ENCODE measurements at places on chromosomes 7 and 10. TPM values are rescaled to one million over a fixed set of nuclear protein-coding genes. Genes with fewer than 3 reads are reported as not detected.

Gene TAS2R5
- 1.8 TPM for total RNA-seq

Gene WDFY4
- total RNA-seq: 4.2 TPM

Gene INA
- 4.4 TPM for total RNA-seq

Gene CDHR1
- 0.27 TPM for total RNA-seq

Gene FEZF1
- not detected for total RNA-seq

Gene GTF2IRD1
- total RNA-seq: 15.0 TPM

Gene RBP3
- not detected for total RNA-seq

Gene TUBB8
- total RNA-seq: not detected

Gene TSPAN33
- 3.0 TPM for total RNA-seq

- H3K36me3 ChIP-seq: no peaks in the 10 kb centered on the region
- H3K4me1 ChIP-seq: no peaks in the 10 kb centered on the region
- no peak for DNase-seq
- H3K27ac ChIP-seq: no peak overlapping the region
These were observed 88.2 kb upstream of the AUTS2 start for GRCh38 chr7:69510114-69510513.

DNA sequence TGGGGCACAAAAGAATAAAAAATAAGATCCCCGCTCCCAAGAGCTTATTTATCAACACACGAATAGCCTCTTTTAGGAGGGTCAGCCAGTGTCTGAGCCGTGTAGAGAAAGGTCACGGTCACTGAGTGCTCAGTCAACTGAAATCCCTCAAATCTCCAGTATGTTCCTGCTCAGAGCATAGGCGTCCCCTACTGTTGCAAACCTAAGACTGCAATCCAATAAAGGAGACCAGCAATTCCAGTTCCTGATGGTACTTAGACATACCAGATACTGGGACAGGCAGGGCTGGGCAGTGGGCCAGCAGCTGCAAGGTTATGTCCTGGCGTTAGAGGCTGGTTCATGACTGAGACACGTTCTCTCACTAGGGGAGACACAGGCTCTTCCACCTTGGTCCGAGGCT is 93.6 kb downstream of the CACNB2 start:
- no peak overlapping the region for H3K4me3 ChIP-seq
- no peaks in the 10 kb centered on the region for H3K36me3 ChIP-seq
- no peak for DNase-seq
- H3K4me1 ChIP-seq: peaks cover 22% of the 10 kb centered on the region
- H3K27ac ChIP-seq: no peak overlapping the region

GRCh38 chr7:107494315-107494751 is 24.5 kb downstream of the GPR22 start:
- no peak overlapping the region for H3K4me3 ChIP-seq
- no peak overlapping the region for H3K27ac ChIP-seq
- no peaks in the 10 kb centered on the region for H3K36me3 ChIP-seq
- H3K27me3 ChIP-seq: no peaks in the 10 kb centered on the region

DNA sequence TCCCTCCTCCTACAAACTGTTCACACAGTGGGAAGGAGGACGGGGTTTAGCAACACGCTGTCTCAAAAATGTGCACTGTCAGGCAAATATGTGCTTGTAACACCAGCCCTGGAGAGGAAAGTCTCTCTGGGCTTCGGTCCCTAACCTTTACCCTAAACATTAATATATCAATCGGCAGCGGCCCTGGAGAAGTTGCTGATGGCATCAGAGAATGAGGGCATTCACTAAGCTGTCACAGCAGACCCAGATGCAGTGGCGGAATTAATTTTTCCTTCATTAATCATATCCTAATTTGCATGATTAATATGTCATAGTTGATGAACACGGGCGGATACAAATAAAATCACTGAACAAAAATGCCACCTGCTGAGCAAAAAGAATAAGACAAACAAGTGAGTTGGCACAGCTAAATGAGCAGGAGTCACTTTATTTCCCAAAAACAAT is 45.2 kb upstream of the INSIG1 start:
- DNase-seq: no peak
- H3K4me3 ChIP-seq: no peak overlapping the region
- no peaks in the 10 kb centered on the region for H3K27me3 ChIP-seq
- no peaks in the 10 kb centered on the region for H3K36me3 ChIP-seq

GRCh38 chr10:69901628-69902505 is 100.2 kb downstream of the COL13A1 start:
- H3K36me3 ChIP-seq: no peaks in the 10 kb centered on the region
- no peak for DNase-seq
- H3K4me1 ChIP-seq: no peaks in the 10 kb centered on the region
- H3K27ac ChIP-seq: no peak overlapping the region
- no peak overlapping the region for H3K4me3 ChIP-seq

DNA sequence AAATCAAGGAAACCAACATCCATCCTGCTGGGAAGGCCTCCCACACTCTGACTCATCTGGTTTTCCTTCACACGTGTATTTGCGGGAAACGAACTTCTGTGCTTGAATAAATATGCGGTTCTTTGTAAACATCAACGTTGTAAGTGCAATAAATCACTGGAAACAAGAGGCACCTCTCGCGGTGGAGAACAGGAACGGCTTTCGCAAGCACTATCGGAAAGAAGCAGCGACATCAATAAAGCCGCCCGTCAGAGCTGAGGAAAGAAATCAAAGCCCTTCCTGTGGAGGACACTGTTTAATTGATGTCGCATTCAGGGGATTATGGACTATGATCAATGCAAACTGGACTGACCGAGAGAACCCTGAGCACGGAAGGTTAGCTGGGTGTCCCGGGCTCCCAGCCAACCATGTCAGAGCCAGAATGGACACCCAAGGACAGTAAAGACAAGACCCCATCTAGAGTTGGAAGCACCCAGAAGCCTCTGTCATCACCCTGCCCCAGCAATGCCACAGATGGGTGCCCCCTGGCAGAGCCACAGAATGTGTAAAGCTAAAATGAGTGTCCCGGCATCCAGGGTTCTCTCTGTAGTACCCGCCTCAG is 37.6 kb downstream of the OAT start:
- H3K4me3 ChIP-seq: no peak overlapping the region
- H3K27me3 ChIP-seq: peaks cover 6% of the 10 kb centered on the region
- H3K4me1 ChIP-seq: no peaks in the 10 kb centered on the region
- no peak overlapping the region for H3K27ac ChIP-seq
- peak; percentile 34 for DNase-seq

DNA sequence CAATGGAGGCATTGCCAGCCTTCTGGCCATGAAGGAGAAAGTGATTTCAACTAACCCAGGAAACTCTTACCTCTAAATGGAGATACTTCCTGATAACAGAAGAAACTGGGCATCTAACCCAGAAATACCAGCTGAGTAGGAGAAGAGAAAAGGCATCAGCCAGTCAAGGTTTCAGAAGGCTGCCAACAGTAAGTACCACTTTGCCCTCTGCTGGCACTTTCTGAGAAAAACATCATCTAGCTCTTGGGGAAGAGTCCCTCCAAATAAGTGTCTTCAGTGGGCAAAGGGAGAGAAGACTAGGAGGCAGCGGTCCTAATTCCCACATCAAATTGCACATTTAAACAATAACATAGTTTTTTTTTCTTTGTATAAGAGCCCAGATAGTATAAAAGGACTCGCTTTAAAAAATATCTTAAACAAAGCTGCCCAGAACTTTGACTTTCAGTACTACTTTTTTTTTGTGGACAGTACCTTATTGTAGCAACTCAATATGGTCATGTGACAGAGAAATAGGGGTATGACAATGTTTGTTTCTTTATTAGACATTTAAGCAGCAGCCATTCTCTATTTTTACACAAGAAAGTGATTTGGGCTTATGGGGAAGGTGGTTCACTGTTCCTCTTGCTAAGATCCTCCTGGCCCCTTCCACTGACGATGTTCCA is 157.3 kb downstream of the CTTNBP2 start:
- no peaks in the 10 kb centered on the region for H3K27me3 ChIP-seq
- H3K27ac ChIP-seq: no peak overlapping the region
- DNase-seq: no peak
- no peak overlapping the region for H3K4me3 ChIP-seq
- no peaks in the 10 kb centered on the region for H3K4me1 ChIP-seq
